Liver (tissue), 10 donors: ENCODE measurements at places on chromosomes 3 and 15. TPM values are rescaled to one million over a fixed set of nuclear protein-coding genes. Genes with fewer than 3 reads are reported as not detected.

- H3K27ac ChIP-seq, result peak overlapping the region; percentile 73
- peaks cover 2% of the 10 kb centered on the region for H3K4me1 ChIP-seq
- no peak for DNase-seq
- H3K27me3 ChIP-seq, result no peaks in the 10 kb centered on the region
- peaks cover 46% of the 10 kb centered on the region for H3K36me3 ChIP-seq
Measured at GRCh38 chr3:52606373-52607085, 70.1 kb downstream of the UQCC5 start.

DNA sequence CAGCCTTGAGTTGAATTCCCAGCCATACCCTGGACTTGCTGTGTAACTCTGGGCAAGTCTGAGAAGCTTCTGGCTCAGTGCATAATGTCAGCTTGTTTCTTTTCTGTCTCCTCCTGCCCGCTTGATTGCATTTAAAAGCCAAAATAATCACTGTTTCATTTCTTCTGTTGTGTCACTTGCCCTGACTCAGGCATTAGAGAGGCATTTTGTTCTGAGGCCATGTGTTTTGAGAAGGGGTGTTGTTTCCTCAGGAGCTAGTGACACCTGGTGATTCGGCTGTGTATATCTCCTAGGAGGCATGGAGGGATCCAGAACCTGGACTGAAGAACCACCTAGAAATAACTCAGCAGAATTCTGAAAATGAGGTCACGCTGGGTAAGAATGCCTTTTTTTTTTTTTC lies 16.0 kb downstream of the WDR73 start:
- no peaks in the 10 kb centered on the region for H3K27me3 ChIP-seq
- peaks cover 34% of the 10 kb centered on the region for H3K36me3 ChIP-seq
- H3K4me3 ChIP-seq, result no peak overlapping the region
- H3K27ac ChIP-seq, result no peak overlapping the region

OIP5 gene
- 0.17 TPM for total RNA-seq

PLS1 gene
- 12.2 TPM for total RNA-seq

DNA sequence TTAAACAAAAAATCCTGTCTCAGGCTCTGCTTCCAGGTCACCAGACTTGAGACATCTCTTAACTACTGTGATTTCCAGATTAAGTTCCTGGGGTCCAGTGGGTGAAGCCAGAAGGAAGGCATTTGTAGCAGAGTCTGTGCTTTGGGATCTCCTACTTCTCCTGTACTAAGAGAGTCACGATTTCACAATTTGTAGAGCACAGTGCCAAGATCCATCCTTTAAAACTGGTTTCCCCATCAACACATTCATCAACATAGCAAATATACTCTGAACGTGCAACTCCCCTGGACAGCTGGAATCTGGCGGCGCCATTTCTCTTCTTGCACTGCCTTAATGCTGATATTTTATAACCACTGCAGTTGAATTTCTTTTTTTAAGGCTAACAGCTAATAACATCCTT lies 33.2 kb downstream of the CDCP1 start:
- no peak overlapping the region for H3K4me3 ChIP-seq
- H3K36me3 ChIP-seq, result no peaks in the 10 kb centered on the region
- no peak for DNase-seq
- H3K27ac ChIP-seq, result no peak overlapping the region

DNA sequence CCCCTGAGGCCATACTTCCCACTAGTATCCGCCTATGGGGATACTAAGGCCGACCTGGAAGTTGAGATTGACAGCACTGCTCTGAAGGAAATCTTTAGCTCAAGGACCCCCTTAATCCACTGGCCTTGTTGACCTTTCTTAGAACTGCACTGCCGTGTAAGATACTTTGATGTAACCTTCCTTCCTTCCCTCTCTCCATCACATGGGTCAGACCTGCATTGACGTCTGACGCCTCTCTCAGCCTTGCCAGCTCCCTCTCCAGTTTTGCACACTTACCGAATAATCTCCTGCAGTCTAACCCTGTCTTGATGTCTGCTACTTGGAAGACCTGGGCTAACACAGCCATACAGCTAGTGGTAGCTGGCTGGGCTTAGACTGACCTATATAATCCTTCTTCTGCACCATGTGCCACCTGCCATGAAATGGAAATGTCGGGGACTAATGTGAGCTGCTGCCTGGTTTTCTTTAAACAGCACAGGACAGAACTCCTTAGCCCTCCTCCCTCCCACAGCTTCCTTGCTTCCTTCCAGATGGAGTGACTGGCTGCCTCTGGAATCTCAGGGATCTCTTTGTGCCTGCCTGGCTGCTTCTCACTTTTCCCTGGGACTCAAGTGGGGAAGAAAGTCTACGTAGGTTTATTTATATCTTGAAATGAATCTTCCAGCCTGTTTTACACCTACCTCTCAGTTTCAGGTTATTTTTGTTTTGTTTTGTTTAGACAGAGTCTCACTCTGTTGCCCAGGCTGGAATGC lies 39.2 kb upstream of the HERC1 start:
- no peak overlapping the region for H3K27ac ChIP-seq
- H3K4me3 ChIP-seq, result no peak overlapping the region
- no peak for DNase-seq
- no peaks in the 10 kb centered on the region for H3K27me3 ChIP-seq
- H3K36me3 ChIP-seq, result no peaks in the 10 kb centered on the region

C3orf85 gene
- total RNA-seq, result 8.5 TPM

DNA sequence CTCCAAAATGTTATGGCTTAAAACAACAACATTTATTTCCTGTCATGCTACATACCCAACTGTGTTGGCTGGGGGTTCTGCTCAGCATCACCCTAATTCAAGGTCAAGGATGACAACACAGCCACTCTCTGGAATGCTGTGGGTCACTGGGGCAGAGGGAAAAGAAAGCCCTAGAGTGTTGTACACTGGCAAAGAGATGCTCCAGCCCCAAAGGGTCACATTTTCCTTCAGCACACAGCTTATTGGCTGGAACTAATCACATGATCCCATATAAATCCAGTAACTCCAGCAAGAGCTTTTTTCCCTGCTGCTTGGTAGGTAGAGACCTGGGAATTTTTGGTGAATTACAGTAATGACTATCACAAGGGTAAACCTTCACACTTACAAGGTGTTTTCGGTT lies 1041.4 kb downstream of the NTRK3 start:
- H3K4me3 ChIP-seq, result no peak overlapping the region
- H3K4me1 ChIP-seq, result no peaks in the 10 kb centered on the region
- H3K27ac ChIP-seq, result no peak overlapping the region
- DNase-seq, result no peak

SH3BP5 gene
- total RNA-seq, result 17.9 TPM

DNA sequence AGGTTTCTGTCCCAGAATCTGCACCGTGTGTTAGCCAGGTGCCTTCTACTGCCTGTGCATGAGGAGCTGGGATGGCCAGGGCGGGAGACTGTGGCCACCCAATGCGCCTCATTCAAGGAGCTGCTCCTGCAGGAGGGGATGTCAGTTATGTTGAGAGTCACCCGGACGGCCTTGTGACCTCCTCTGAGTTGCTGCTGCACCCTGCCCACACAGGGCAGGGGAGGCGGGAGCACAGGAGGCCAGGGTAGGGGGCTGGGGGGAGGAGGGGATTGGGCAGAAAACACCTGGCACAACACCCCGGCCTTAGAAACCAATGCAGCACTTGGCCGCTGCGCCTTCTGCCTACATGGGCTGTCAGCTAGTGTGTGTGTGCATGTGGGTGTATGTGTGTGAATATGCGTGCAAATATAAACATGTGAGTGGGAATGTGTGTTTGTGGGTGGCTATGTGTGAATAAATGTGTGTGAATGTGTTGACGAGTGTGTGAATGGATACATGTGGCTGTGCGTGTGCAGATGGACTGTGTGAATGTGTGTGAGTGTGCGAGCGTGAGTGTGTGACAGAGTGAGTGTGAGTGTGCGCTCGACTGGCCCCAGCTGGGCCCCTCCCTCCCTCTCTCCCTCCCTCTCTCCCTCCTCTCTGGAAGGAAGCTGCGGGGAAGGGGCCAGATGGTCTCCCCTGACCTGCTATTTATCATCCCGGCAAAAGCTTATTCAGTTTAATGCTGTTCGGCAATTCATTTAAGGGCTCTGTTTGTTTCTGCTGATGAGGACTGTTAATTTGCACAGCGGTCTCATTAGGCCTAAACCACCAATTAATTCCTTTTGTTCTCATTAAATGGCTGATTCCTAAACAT lies 106.9 kb downstream of the TLE3 start:
- peaks cover 2% of the 10 kb centered on the region for H3K27me3 ChIP-seq
- no peak overlapping the region for H3K4me3 ChIP-seq
- H3K4me1 ChIP-seq, result no peaks in the 10 kb centered on the region
- H3K36me3 ChIP-seq, result no peaks in the 10 kb centered on the region
- DNase-seq, result no peak
- H3K27ac ChIP-seq, result no peak overlapping the region

GJD2 gene
- not detected for total RNA-seq

- H3K27me3 ChIP-seq, result no peaks in the 10 kb centered on the region
- H3K4me3 ChIP-seq, result no peak overlapping the region
- no peak for DNase-seq
- no peaks in the 10 kb centered on the region for H3K36me3 ChIP-seq
- H3K4me1 ChIP-seq, result no peaks in the 10 kb centered on the region
- H3K27ac ChIP-seq, result no peak overlapping the region
Measured at GRCh38 chr15:96598514-96598913, 268.0 kb downstream of the NR2F2 start.

IL17RB gene
- 14.6 TPM for total RNA-seq

MANF gene
- total RNA-seq, result 109 TPM

DNA sequence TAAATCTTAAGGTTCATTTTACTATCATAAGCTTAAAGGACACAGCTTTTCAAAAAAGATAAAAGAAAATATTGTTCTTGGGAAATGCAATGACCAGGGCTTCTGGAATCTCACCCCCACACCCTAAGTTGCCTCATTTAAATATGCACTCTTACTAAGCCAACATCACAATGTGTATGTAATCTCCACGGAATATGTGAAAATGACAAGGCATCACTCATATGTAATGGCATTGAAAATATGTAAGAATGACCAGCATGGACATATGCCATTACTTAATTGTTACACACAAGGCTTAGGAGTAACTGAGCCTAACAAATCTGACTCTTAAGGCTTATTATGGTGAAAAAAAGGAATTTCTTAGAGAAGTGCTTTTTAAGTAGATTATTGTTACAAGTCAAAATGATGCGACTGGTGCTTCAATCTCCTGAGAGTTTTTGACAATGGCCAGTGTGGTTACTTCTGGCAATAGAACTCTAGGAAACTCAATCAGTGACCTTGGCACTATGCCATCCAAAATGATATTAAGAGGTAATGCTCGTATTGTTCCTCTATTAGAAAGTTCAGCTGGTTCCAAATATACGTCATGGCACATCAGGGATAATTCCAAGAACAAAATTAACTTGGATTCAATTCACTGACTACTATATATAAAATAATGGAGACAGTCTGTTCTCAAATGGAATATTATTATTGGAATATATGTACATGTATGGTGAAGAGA lies 290.0 kb upstream of the PLSCR5 start:
- no peak for DNase-seq
- H3K36me3 ChIP-seq, result no peaks in the 10 kb centered on the region
- no peaks in the 10 kb centered on the region for H3K27me3 ChIP-seq

GRCh38 chr15:100372739-100373119 lies 31.0 kb upstream of the ADAMTS17 start:
- no peaks in the 10 kb centered on the region for H3K4me1 ChIP-seq
- DNase-seq, result no peak
- no peaks in the 10 kb centered on the region for H3K36me3 ChIP-seq
- peak overlapping the region; percentile 41 for H3K4me3 ChIP-seq
- peak overlapping the region; percentile 45 for H3K27ac ChIP-seq

GRCh38 chr3:127162947-127163645 lies 29.8 kb upstream of the PRR23E start:
- no peak for DNase-seq
- no peaks in the 10 kb centered on the region for H3K4me1 ChIP-seq
- no peaks in the 10 kb centered on the region for H3K36me3 ChIP-seq
- no peak overlapping the region for H3K4me3 ChIP-seq
- peaks cover 13% of the 10 kb centered on the region for H3K27me3 ChIP-seq

DNA sequence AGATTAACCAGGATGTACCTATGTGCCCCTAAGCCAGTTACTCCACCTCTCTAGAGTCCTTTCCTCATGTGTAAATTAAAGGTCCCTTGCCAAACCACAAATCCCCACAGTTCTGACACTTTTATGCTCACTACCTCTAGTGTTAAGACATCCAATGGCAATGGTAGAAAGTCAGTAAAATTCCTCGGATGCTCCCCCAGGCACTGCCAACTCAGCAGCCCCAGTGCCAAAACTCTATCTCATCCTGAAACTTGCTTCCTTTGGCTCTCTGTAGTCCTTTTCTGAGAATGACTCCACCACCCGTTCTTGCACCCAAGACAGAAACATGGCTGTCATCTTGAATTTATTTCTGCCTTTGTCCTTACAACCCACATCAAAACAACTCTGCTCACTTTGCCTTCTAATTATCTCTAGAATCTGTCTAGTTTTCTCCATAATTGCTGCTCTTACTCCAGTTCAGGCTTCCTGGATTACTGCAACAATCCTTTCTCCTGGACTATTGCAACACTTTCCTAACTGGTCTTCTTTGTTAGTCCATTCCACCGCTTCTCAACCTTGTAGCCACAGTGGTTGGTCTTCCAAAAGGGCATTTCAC lies 41.6 kb downstream of the MB21D2 start:
- no peaks in the 10 kb centered on the region for H3K36me3 ChIP-seq
- no peak overlapping the region for H3K4me3 ChIP-seq
- no peaks in the 10 kb centered on the region for H3K4me1 ChIP-seq

- H3K4me1 ChIP-seq, result no peaks in the 10 kb centered on the region
- DNase-seq, result no peak
- H3K4me3 ChIP-seq, result no peak overlapping the region
- H3K36me3 ChIP-seq, result no peaks in the 10 kb centered on the region
Measured at GRCh38 chr3:135100366-135100765, 305.3 kb downstream of the EPHB1 start.

- H3K27me3 ChIP-seq, result no peaks in the 10 kb centered on the region
- H3K36me3 ChIP-seq, result no peaks in the 10 kb centered on the region
- H3K27ac ChIP-seq, result no peak overlapping the region
- H3K4me1 ChIP-seq, result peaks cover 17% of the 10 kb centered on the region
- H3K4me3 ChIP-seq, result no peak overlapping the region
Measured at GRCh38 chr3:161422171-161422700, 50.9 kb upstream of the SPTSSB start.

DNA sequence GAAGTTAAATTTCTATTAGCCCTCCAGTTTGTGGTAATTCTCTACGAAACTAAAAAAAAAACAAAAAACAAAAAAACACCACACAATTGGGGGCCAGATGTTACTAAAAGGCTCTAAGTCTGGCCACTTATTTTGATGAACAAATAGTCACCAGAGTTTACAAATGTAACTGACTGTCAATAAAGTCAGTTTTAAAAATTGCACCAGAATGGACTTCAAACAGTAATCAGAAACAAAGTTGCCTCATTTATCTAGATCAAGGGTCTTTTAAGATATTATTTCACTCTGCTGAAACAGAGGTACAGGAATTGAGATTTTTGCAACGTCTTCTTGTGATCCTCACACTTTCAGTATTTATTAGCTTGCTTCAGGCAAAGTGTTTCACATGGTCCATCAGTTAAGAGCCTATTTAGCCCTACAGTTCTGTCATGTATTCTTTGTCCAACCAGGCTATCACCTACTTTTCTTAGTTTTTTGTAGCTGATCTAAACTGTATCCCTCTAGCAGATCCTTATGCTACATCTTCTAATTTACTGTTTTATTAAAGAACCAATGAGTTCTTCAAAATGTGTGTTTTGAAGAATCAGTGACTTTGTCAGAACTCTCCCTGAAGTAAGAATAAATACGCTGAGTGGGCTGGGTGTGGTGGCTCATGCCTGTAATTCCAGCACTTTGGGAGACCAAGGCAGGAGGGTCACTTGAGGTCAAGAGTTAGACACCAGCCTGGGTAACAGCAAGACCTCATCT lies 74.7 kb downstream of the ANKRD28 start:
- H3K4me1 ChIP-seq, result peaks cover 4% of the 10 kb centered on the region
- no peak overlapping the region for H3K4me3 ChIP-seq
- no peaks in the 10 kb centered on the region for H3K27me3 ChIP-seq
- DNase-seq, result no peak
- peaks cover 4% of the 10 kb centered on the region for H3K36me3 ChIP-seq
